Peyer's patch (tissue), 4 donors: ENCODE measurements at places on chromosomes 1 and 21. TPM values are rescaled to one million over a fixed set of nuclear protein-coding genes. Genes with fewer than 3 reads are reported as not detected.
A peak's percentile ranks its signal among the peaks of the same experiment; 100 is the strongest.

DNA sequence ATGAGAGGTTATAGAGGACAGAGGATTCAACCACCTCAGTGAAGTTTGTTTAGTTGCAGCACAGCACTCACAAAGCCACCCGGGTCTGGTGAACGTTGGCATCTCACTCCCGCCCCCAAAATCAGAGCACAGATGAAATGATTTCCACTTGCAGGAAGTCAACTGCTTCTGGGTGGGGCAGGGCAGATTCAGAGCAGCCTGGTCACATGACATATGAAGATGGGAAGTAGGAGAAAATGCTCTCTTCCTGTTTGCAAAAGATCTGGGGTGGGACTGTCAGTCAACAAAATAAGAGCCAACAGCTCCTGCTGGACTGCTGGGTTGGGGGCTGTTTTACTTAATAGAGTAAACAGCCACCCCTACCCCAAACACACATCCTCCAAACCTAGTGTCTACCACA is 43.2 kb downstream of the LRRC71 start:
- peaks cover 81% of the 10 kb centered on the region for H3K36me3 ChIP-seq
- peak; percentile 21 for DNase-seq
- no peaks in the 10 kb centered on the region for H3K4me1 ChIP-seq
- no peaks in the 10 kb centered on the region for H3K27me3 ChIP-seq
- no peak overlapping the region for H3K27ac ChIP-seq
- H3K4me3 ChIP-seq: no peak overlapping the region

DNA sequence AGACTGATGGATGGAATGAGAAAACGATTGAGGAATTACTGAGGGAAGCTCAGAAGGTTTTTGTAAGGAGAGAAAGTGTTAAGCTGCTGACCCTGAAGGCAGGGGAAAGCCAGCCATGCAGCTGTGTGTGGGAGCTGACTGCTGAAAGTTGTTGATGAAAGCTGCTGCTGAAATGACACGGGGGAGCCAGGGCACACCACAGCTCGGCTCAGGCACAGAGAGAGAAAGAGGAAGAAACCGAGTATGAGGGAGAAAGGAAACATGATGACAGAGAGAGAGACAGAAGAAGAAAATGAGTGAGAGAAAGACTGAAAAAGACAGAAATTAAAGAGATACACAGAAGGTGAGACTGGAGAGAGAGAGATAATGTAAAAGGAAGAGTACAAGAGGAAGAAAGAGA is 115.5 kb downstream of the LRRC53 start:
- no peaks in the 10 kb centered on the region for H3K4me1 ChIP-seq
- H3K27me3 ChIP-seq: no peaks in the 10 kb centered on the region
- no peak overlapping the region for H3K27ac ChIP-seq
- no peaks in the 10 kb centered on the region for H3K36me3 ChIP-seq
- no peak overlapping the region for H3K4me3 ChIP-seq

DNA sequence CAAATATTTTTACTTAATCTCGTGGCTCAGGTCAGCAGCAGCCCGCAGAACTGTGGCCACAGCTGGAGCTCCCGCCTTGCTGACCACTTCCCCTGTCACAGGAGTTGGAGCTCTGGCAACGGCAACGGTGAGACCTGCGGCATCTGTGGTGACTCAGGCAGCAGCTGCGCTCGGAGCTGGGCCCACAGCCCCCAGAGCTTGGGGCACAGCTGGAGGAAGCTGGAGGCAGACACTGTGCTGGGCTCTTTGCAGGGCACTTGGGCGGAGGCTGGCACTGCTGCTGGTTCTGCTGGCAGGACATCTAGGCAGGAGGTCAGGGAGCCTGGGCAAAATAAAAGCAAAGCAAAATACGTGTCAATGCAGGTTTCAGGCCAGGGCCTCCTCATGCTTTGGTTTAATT is at the start of gene LCE3A:
TSS of gene LCE3A (minus strand) at position 301 of the 400 bp plus-strand sequence. CDS start at position 301, 0 bp downstream.
- no peak within 1 kb of the TSS for H3K27ac ChIP-seq
- no peaks in the 10 kb centered on the region for H3K36me3 ChIP-seq
- no peaks in the 10 kb centered on the region for H3K27me3 ChIP-seq

DNA sequence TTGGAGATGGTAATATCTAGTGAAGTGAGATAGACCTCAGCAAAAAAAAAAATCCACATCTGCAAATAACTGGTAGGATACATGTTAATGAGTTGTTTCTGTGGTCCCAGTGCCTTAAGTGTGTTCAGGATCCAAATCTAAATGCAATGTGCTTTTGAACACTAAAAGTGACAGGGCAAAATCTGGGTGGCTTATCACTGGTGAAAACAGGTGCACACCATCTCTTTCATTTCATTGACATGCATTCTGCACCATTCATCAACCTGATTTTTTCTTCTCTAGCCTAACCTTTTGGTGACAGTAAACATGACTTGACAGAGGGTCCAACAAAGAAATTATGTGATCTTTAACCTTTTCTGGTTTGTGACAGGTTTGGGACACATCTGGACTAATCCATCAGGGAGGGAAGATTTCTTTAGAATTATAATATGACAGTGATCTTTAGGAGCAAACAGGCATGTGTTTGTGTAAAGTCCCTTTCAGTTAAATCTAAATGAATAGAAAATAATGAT is 201.6 kb upstream of the NEGR1 start:
- no peaks in the 10 kb centered on the region for H3K36me3 ChIP-seq
- no peak overlapping the region for H3K27ac ChIP-seq
- no peak for DNase-seq
- no peaks in the 10 kb centered on the region for H3K27me3 ChIP-seq
- no peaks in the 10 kb centered on the region for H3K4me1 ChIP-seq

DNA sequence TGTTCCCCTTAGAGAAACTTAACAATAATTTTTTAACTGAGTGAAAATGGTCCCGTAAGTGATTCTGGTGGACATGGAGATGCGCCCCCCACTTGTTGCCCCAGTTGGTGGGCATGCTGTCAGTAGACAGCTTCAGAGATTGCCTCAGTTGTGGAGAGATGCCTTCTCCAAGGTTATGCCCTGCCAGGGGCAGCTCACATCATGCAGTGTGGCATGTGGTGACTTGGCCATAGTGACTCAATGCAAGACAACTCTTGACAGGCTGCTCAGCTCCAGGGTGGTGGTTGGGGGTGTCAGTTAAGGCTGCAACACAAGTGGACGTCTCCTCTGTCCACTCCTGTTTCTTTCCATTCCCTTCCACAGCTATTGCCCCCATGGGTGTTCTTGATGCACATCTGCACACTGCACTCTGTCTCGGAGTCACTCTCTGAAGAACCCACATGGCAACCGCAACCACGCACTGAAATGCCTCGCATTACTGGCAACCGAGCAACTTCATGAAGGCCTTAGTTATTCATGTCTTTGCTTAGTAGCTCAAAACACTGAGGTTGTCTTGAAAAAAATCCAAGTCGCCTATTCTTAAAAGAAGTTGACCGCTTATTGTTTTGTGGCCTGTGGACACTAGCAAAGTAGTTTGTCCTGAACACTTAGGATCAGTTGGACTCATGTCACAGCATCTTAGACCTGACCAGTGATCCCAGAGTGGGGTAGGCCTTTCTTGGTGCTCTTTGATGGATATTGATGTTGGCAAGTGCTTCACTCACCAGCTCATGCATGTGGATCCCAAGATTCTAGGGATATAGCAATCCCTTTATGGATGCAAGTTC is 54.8 kb upstream of the USP1 start:
- no peaks in the 10 kb centered on the region for H3K4me1 ChIP-seq
- no peaks in the 10 kb centered on the region for H3K27me3 ChIP-seq
- DNase-seq: no peak
- no peak overlapping the region for H3K4me3 ChIP-seq

DNA sequence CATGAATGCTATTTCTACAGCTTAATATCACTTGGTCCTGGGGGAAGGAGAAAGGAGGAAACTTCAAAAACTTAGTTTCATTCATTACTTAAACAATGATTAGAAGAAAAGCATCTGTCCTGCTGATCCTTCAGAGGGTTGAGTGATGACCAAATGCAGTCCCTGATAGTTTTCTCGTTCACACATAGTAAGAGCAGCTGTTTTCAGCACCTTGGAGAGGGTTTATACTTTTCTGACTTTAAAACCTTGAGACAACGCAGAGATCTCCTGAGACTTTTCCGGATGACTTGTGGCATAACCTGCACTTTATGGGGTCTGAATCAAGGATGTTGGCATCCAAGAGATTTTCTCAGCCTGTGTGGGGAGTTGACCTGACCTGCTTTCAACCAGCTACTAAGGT is 94.0 kb upstream of the KCND3 start:
- H3K4me1 ChIP-seq: no peaks in the 10 kb centered on the region
- no peak overlapping the region for H3K27ac ChIP-seq
- DNase-seq: no peak
- H3K36me3 ChIP-seq: no peaks in the 10 kb centered on the region
- no peak overlapping the region for H3K4me3 ChIP-seq

DNA sequence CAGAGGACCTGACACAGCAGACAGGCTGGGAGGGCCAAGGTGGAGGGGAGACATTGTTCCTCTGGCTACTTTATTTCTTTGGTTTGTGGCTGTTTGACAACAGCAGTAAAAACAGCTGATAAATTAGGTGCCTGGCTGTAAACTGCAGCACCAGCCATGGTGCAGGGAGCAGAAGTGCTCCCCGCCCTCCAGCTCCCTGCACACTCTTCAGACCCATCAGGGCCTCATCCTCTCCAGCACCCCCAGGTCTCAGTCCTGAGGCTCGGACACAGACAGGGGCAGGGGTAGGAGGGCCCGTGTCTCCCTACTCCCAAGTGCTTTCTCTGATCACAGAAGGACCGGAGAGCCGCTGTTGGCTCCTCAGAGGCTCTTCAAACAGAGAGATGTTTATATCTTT is 17.7 kb upstream of the LRRN2 start:
- no peaks in the 10 kb centered on the region for H3K27me3 ChIP-seq
- H3K36me3 ChIP-seq: no peaks in the 10 kb centered on the region
- no peak overlapping the region for H3K4me3 ChIP-seq
- no peak overlapping the region for H3K27ac ChIP-seq
- no peak for DNase-seq

DNA sequence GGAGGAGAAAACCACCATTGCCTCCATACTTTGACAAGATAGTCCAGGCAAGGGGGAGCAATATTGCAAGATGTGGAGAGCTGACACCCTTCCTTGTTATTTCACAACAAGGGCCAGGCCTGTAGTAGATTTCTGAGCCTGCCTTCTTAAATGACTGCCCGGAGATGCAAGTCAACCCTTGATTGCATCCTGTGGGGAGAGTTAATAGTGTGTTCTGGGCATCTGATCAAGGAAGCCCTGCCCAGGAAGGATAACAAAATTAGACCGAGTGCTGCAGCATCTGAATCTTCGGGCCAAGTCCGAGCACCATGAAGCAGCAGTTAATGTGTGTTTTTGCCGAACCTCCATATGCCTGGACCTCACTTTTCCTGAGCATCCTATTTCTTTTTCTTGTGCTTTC is 382.3 kb downstream of the PRDM2 start:
- no peaks in the 10 kb centered on the region for H3K36me3 ChIP-seq
- DNase-seq: no peak
- H3K27ac ChIP-seq: no peak overlapping the region
- no peak overlapping the region for H3K4me3 ChIP-seq
- H3K4me1 ChIP-seq: no peaks in the 10 kb centered on the region

- no peak overlapping the region for H3K4me3 ChIP-seq
- H3K4me1 ChIP-seq: peaks cover 15% of the 10 kb centered on the region
- H3K36me3 ChIP-seq: no peaks in the 10 kb centered on the region
- DNase-seq: no peak
- no peak overlapping the region for H3K27ac ChIP-seq
- no peaks in the 10 kb centered on the region for H3K27me3 ChIP-seq
Measured at GRCh38 chr1:113942527-113942926, 13.4 kb downstream of the HIPK1 start.

- no peaks in the 10 kb centered on the region for H3K27me3 ChIP-seq
- H3K27ac ChIP-seq: no peak overlapping the region
Measured at GRCh38 chr21:31583498-31583897, 76.0 kb upstream of the SOD1 start.

DNA sequence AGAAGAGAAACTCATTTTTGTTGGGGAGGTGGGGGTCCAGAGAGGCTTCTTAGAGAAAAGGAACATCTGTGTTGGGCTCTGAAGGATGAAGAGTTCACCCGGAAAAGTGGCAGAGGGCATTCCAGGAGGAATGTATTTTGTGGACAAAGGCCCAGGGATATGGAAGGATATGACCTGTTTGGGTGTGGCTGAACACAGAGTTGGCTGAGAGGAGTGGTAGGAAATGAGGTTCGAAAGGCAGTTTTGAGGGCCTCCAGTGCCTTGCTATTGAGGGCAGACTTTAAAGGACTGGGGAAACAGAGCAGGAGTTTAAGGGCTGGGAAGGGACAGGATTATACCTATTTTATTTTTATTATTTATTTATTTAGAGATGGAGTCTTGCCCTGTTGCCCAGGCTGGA is 27.3 kb upstream of the WASF2 start:
- H3K4me1 ChIP-seq: peaks cover 3% of the 10 kb centered on the region
- H3K4me3 ChIP-seq: no peak overlapping the region
- no peak for DNase-seq
- peak overlapping the region; percentile 87 for H3K27ac ChIP-seq
- no peaks in the 10 kb centered on the region for H3K27me3 ChIP-seq
- H3K36me3 ChIP-seq: no peaks in the 10 kb centered on the region

- no peak overlapping the region for H3K4me3 ChIP-seq
- peaks cover 15% of the 10 kb centered on the region for H3K4me1 ChIP-seq
- H3K36me3 ChIP-seq: no peaks in the 10 kb centered on the region
- no peaks in the 10 kb centered on the region for H3K27me3 ChIP-seq
Measured at GRCh38 chr1:19066248-19066873, 109.9 kb upstream of the IFFO2 start.

DNA sequence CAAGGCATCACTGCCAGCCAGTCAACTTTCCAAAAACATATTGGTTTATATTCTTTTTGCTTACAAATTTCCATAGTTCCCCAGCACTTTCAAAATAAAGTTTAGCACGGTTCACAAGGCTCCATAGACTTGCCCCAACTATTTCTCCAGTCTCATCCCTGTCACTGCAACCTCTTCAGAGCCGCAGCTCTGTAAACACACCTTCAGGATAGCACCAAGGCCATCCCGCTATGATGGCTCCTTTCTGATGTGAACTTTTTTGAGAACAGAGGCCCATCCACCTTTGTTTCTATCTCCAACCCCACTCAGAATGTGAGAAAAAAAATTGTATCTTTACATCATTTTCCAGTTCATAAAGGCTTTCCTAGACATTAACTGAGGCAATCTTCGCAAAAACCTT is 26.3 kb downstream of the PGM1 start:
- DNase-seq: no peak
- H3K36me3 ChIP-seq: no peaks in the 10 kb centered on the region
- H3K27me3 ChIP-seq: no peaks in the 10 kb centered on the region
- H3K27ac ChIP-seq: no peak overlapping the region
- H3K4me1 ChIP-seq: no peaks in the 10 kb centered on the region

DNA sequence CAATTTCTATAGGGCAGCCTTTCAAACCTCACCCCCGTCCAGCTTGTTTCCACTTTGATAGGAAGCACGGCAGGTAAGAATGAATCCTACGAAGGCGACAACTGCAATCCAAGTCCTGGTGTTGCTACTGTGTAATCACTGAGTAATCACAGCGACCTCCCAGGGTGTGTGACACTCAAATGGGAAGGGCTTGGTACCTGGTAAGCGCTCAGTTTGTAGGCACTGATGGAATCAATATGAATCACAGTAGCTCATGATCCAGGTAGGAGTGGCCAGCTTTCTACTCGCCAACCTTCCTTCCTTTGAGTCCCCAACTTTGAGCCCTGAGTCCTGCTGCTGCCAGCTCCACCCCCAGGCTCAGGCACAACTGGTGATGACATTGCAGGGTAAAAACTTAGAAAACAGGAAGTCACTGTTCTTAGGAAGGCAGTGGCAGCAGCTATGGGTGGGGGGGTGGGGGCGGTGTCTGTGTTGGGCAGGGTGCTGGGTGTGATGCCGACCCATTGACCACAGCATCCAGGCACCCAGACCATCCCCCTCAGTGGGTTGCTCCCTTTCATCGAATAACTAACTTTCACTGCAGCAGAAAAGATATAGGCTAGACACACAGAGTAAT is 70.7 kb downstream of the CD247 start:
- peak; percentile 80 for DNase-seq
- no peak overlapping the region for H3K4me3 ChIP-seq
- peak overlapping the region; percentile 44 for H3K27ac ChIP-seq
- no peaks in the 10 kb centered on the region for H3K4me1 ChIP-seq

AADACL4 gene
- not detected for total RNA-seq

HPDL gene
- 0.88 TPM for total RNA-seq

FUCA1 gene
- total RNA-seq: 133 TPM

OR2L2 gene
- not detected for total RNA-seq
